ENCODE measurements at places on chromosomes 16 and 17.
A peak's percentile ranks its signal among the peaks of the same experiment; 100 is the strongest.

- no peak for DNase-seq
Measured at GRCh38 chr17:80614332-80615047, 69.9 kb downstream of the RPTOR start.

GRCh38 chr17:8285270-8286181, 2.9 kb upstream of the RANGRF start:
- DNase-seq: peak; percentile 23

DNA sequence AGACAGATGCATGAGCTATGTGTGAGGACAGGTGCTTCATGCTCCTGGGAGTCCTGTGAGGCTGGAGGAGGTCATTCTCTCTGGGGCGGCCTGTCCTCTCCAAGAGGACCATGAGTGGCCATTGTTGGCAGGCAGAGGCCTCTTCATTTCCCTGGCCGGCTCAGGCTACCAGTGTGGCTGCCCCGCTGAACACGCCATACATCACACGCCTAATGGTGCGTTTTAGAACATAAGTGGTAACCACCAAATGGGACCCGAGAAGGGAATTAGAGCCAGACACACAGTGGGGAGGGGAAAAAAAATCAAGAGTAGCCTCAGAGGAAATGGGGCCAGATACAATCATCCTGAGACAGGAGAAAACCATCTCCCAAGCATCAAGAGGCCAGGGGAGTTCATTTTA, 140.0 kb downstream of the SPACA3 start:
- DNase-seq: no peak

DNA sequence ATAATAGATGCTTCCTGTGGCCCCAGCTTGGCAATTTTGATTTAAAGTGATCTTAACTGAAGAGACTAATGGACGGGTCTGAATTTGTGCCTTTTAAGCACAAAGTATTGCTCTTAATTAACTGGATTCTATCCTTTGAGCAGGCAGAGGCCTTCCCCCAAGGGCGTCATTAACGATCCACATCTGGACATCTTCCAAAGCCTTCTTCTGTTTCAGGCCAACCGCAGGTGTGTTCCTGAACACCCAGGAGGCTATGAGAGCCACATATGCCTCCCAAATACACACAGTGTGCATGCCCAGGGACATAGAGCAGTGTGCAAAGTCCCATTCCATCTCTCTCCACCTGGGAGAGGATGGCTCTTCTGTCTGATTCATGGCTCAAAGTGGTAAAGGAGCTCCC, 42.3 kb downstream of the MAPT start:
- no peak for DNase-seq

DNA sequence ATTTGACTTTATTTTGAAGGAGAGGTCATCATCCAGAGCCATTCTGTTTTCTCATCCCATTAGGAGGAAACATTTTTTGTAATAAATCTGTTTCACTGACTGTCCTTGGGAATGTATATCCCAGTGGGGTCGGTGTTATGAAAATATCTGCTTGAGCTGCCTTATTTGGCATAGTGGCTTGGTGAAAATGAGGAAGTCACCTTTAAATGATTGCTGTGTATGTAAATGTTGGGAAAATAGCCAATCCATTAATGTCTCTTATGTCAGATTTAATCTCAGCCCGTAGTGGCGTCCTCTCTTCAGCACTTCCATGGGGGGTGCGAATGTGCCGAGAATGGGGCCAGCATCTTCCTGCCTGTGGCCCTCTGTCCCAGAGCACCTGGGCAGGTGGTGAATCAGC, 57.6 kb downstream of the BANP start:
- no peak for DNase-seq

DNA sequence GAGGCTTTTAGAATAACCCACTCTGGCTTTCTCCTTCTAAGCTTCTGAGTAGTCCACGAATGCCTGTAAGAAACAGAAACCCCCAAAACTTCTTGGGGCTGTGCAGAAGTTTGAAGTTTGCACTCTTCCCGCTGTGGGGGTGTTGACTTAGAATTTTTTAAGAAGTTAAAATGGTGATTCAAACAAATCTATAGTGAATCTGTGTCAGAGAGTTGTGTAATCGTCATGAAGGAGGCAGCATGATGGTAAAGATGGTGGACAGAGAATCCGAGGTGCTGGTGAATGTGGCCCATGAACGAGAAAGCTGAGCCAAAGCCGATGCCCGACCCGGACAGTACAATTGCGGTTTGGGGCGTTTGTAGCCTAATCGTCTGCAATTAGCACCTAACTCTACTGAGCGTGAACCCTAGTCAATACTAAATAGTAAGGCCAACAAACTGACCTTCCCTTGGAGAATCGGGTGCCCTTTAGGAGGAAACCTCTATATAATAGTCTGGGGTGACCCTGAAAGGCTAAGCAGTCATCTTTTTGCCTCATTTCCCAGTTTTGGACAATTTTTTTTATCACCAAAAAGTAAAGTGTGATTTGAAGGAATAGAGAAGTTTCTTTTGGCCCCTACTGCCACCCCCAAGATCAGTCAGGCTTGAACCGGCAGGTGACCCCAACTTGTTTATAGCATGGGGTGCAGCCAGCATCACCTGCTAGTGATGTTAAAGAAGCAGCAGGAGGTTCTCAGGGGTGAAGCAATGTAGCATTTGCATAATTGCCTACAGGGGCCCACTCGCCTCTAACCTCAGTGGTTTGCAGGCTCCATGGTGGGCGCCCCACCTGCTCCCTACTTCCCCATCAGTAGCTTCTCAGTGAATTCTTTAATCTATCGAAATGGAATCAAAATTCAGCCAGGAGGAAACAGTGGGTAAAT, 11.2 kb downstream of the IRF8 start:
- peak; percentile 80 for DNase-seq

DNA sequence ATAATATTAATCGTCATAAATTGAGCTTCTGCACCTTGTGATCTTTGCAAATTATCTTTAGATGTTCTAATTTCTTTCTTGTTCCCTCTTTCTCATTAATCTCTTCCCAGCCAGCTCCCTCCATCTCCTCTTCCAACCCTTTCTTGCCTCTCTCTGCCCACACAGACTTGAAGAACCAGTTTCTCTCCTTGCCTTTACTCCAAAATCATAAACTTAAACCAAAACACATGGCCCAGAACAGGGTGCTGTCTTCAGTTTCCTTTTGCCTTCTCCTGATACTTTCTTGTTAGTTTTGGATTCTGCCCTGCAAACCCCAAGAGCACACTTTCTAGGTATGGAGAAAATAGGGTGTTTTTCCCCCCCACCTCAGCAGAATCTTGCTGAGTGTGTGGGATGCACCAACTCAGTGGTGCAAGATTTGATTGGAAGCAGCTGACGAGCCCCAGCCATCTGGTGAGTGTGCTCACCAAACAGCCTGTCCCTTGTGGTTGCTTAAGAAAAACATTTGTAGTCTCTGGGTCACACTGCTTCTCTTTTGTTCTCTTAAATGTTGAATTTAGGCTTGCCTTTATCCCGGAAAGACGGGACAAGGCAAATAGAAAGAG, 175.8 kb upstream of the MAF start:
- DNase-seq: no peak

- no peak for DNase-seq
Measured at GRCh38 chr16:63672493-63672892, 1449.4 kb downstream of the CDH11 start.

- DNase-seq: no peak
Measured at GRCh38 chr17:79218175-79218824, 143.7 kb downstream of the ENGASE start.

- DNase-seq: no peak
Measured at GRCh38 chr17:81341516-81342268, 46.6 kb upstream of the SLC38A10 start.

- DNase-seq: no peak
Measured at GRCh38 chr16:27252206-27252585, 16.4 kb downstream of the NSMCE1 start.

DNA sequence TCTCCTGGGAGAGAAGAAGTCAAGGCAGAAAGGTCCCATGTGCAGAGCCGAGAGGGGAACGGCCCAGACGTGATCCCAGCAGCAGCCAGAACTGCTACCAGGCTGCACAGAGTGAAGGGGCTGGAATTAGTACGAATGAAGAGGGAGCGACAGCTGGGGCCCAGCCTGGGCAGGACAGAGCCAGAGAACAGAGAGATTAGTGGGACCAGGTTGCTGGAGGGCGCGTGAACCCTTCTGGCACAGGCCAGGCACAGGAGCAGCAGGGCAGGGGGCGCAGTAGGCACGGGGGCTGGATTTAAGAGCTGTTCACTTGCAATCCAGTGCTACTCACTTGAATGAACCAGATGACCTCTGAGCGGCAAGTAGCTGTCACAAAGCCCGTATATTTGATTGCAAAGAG, 66.9 kb downstream of the PLXDC1 start:
- DNase-seq: no peak

DNA sequence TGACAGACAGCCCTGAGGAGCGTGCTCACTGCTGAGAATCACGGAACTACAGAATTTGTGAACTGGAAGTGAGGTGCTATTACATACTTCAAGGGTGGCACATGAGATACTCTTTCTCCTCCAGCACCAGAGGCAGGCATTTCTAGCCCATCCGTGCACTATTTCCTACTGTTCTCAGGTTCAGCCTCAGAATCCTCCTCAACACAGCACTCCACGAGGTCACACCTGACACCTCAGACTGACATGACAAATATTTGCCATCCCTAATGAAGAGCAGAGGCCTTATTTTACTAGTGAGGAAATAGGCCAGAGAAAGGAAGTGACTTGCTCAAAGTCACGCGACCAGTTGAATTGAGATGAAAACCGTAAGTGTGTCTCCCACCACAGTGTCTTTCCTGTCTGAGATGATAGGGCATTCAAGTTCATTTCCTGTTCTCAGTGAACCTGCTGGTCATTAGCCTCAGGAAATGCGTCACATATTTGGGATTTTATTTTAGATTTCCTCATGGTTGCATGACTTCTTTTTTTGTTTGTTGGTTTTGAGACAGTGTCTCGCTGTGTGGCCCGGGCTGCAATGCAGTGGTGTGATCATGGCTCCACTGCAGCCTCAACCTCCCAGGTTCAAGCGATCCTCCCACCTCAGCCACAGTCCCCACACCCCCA, 23.6 kb downstream of the SEZ6 start:
- DNase-seq: peak; percentile 76

DNA sequence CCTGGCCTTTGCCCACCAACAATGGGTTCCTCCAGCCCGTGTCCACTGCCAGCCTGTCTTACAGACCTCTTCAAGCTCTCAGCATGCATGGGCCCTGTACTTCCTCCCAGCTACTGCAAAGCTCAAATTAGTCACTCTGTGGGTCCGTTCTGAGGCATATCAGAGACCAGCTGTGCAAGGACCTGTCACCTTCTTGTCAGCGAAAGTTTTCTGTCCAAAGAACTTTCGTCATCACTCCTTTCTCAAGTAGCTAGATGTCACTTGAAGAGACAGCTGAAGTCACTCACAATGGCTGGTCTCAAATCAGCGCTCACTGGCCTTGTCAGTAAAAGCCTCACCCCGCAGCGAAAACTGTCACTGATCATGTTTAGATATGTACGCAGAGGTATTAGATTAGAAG, 91.4 kb upstream of the DYNLRB2 start:
- DNase-seq: no peak

All from NAMALWA (cell line).